ENCODE measurements at places on chromosomes 16 and 17.

GRCh38 chr16:381012-381788, 578 bp downstream of the PGAP6 start:
- no peak for DNase-seq

DNA sequence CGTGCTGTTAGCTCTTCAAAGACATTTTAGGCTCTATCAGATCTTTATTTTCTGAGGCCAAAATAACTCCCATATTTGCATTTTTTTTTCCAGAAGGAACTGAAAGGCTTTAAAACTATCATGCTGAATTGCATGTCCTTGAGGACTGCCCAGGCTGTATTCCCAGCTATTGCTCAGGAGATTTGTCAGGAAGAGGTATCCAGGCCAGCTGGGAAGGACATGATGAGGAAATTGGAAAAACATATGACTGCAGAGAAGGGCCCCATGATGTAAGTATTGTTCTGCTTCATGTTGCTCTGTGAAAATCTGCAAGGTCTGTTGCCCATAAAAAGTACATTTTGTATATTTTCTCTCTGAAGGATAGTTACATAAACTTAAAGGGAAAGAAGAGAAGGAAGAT, 5.7 kb downstream of the CDC6 start:
- no peak for DNase-seq

GRCh38 chr16:49839017-49839825, 16.7 kb downstream of the ZNF423 start:
- DNase-seq: no peak

GRCh38 chr17:7477392-7478275, 1.8 kb downstream of the ZBTB4 start:
- DNase-seq: no peak

DNA sequence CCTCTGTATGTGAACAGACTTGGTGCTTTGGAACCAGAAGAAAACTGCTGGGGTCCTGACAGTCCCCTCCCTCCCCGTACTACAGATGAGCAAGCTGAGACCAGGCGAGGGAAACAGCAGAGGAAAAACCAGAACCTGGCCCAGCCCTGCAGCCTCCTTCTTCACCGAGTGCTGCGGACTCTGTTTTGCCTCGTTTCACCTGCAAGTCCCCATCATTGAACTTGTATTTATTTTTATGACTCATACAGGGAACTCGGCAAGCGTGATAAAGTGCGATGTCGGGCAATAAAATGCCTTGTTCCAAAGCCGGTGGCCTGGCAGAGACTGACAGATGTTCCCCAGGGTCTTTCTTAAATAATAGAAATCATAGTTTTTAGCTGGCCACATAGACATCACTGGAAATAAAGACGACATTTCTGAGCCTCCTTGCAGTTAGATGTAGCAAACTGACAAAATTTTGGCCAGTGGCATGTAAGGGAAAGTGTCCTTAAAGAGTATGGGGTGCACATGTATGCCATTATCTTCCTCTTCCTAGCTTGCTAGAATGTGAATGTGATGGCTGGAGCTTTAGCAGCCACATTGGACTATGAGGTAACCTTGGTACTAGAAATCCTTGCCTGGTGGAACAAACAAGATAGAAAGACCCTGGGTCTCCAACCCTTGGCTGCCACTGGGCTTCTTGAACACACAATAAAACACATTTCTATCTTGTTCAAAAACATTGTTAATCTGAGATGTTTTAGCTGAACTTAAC, 128.6 kb downstream of the IRF8 start:
- no peak for DNase-seq

DNA sequence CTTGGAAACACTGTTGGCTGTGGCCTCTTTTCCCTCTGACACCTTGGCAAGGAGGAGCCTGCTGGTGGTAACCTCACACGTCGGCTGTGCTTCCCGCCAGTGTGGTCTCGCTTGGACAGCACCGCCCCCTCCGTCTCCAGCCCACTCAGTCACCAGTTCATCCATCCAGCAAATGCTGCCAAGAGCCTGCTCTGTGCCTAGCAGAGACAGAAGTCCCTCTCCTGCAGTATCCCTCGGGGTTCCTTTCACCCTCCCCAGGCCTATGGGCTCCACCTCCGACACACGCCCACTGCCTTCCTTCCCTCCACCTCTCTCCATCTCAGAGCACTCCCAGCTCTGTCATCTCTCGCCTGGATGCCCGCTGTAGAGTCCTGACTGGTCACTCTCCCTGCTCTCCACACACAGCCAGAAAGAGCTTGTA, 12.3 kb downstream of the CACNG4 start:
- no peak for DNase-seq

DNA sequence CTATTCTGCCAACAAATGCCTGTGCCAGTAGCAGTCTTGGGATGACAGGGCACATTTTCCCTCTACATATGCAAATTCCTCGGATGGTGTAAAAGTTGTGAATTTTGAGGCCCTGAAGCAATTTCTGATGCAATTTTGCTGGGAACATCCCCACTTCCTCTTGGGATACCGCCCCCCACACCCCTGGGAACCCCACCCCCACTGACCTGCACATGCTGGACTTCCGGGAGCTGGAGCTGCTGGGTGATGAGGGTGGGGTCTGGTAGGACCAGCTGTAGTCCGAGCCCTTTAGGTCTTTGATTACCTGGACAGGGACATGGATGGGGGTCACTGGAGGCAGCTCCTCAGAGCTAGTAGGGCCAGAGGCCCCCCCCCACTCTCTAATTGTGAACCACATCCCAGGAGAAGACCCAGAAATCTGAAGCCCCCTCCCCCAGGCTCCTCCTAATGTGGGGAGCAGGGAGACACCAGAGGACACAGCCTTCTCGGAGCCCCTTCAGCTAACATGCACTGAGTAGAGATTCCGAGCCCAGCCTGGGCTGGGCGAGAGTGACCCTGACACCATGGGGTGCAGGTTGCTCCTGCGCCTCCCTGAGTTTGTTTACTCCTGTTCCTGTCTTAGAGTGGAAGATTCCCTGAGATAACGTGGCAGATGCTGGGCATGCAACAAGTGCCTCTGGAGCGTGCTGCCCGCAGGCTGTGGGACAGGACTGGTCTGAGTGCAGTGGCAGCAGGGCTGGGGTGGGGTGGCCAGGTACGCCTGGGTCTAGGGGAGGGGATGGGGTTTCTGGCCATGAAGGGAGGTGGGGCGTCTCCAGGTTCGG, 9.0 kb downstream of the MTSS2 start:
- DNase-seq: no peak

- DNase-seq: no peak
Measured at GRCh38 chr17:20896153-20896649, 146.6 kb downstream of the USP22 start.

GRCh38 chr16:3189869-3190268, 1.9 kb downstream of the OR1F1 start:
- DNase-seq: no peak

DNA sequence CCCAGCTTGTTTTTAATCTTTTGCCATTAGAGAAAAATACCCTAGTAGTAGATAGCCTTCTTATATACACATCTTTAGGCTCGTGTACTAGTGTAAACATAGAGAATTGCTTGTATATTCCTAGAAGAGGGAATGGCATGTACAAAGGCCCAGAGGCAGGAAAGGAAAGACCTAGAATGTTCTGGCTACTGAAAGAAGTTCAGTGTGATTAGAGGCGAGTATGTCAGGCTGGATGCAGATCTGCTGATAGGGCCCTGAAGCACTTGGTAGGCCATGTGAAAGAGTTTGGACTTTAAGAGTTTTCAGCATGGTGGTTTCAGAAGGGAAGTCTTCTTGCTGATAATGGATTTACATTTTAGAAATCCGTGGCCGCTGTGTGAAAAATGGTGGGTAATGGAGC, 17.4 kb downstream of the CTCF start:
- DNase-seq: no peak

All from SHP77 treated with DMSO at 0.1 percent for 48 hours (cell line).